ENCODE measurements at places on chromosomes 7 and 10.
A peak's percentile ranks its signal among the peaks of the same experiment; 100 is the strongest.

- no peak for DNase-seq
These were observed 9.6 kb downstream of the FGF8 start for GRCh38 chr10:101766306-101766705.

DNA sequence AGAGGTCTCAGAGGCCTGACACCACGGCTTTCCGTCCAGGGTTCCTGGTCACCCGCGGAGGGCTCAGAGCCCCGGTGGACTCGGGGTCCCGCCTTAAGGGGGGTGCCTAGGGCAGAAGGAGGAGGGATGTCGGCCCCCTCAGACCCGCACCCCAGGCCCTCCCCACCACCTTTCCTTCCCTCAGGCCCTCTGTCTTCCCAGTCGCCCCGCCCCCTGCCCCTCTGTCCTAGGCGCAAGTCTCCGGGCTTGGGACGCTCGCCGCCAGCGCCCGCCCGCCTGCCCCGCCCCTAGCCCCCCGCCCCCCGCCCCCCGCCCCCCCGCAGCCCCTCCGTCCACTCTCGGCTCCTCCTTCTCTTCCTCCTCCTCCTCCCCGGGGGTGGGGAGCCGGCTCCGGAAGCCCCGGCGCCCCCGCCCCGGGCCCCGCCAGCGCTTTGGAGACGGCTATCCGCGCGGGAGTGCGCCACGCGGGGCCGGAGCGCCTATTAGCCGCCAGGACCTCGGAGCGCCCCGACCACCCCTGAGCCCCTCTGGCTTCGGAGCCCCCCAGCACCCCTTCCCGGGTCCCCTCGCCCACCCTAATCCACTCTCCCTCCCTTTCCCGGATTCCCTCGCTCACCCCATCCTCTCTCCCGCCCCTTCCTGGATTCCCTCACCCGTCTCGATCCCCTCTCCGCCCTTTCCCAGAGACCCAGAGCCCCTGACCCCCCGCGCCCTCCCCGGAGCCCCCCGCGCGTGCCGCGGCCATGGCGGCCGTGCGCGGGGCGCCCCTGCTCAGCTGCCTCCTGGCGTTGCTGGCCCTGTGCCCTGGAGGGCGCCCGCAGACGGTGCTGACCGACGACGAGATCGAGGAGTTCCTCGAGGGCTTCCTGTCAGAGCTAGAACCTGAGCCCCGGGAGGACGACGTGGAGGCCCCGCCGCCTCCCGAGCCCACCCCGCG is at the start of gene AEBP1:
Gene AEBP1, plus strand, starts transcription at position 423 of the 937 bp plus-strand sequence. Its CDS starts 321 bp downstream, at position 744.
- peak; percentile 53 for DNase-seq

DNA sequence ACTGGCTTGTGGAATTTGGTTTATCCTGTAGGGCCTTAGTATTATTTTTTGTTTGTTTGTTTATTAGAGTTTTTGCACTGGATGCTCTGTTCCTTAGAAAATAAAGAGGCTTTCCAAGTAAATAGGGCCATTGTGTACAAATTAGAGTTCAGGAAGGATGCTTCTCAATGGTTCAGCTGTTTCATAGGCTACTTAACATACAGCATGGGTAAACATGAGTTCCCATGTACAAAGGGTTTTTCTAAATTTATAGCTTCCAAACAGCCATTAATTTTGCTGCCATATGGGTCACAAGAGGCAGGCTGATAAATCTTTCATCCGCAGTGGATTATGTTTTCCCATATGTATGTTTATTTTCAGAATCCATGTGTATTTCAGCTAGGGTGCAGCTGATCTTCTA is 121.6 kb upstream of the WDR11 start:
- DNase-seq = no peak

- DNase-seq = no peak
These were observed 330.0 kb upstream of the CDC14C start for GRCh38 chr7:48594349-48594748.

- DNase-seq = no peak
These were observed 44.1 kb upstream of the LAMB1 start for GRCh38 chr7:108046952-108047506.

DNA sequence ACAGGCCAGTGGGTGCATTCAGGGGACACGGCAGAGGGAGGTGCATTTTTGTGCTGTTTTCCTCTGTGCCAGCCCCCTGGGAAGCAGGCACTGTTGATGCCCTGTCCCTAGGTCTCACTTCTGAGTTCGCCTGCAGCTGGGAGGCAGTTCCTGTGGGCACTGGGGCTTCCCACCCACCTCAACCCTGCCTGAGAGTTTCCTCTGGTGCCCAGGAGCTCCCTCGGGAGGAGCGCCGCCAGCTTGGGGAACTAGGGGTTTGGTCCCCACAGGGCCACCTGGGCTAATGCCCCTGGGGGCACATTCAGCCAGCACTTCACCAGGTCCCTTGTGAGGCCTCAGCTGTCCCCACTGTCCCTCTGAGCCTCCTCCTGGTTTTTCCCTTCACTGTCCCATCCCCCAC is 178.2 kb upstream of the RHEB start:
- no peak for DNase-seq

GRCh38 chr7:100693312-100694097 is 545 bp downstream of the GIGYF1 start:
- DNase-seq = no peak

- DNase-seq = no peak
These were observed 81.4 kb downstream of the ADCYAP1R1 start for GRCh38 chr7:31133497-31133896.

DNA sequence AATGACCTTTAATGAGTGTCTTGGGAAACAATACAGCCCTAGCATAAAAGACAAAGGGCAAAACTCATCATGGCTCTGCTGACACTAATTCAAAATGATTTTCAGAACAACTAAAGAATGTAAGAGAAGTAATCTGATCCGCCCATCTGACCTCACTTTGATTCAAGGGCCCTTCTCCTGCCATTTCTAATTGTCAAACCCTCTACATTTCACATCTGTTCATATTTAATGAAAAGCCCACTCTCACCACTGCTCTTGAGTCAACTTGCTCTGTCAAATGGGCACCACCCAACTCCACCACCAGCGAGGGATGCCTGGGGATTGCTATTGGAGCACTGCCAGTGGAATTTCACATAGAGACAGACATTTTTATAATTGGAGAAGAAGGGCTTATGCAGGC is 639.2 kb downstream of the KCNMA1 start:
- no peak for DNase-seq

DNA sequence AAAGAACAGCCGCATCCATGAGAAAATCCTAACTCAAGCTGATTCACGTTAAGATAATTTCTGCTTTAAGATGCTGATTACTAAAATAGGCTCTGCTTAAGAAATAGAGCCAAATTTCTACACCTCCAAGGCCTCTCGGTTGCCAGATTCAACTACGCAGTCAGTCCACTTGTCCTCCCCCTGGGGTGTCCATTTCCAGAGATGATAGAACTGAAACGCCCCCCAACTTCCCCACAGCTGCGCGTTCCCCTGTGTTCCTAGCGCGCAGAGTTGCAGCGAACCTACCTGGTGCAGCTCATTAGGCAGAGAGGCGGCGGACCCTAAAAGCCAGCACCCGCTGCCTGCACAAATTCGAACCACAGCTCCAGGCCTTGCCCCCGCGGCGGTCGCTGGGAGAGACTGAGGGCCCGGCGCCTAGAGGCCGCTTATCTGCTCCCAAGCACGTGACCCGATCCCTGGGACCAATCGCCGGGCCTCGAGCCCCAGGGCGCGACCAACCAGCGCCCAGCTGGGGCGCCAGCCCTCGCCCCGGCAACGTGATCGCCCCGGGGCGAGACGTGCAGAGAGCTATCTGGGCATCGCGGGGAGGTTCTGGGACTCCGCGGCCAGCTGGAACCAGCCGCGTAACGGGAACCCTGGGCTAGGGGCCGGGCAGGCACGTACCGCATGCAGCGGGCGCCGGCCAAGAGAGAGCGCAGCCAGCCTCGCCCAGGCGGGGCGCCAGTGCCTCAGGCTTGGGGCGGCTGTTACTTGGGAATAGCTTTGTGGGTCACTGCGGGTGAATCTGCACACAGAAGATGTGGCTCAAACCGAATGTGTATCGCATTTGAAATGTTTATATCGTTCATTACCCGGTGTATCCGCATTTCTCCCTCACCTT is at the start of gene PPP1R3C:
Gene PPP1R3C, minus strand, starts transcription at position 401 of the 880 bp plus-strand sequence. Its CDS starts 102 bp downstream, at position 299.
- peak; percentile 97 for DNase-seq

DNA sequence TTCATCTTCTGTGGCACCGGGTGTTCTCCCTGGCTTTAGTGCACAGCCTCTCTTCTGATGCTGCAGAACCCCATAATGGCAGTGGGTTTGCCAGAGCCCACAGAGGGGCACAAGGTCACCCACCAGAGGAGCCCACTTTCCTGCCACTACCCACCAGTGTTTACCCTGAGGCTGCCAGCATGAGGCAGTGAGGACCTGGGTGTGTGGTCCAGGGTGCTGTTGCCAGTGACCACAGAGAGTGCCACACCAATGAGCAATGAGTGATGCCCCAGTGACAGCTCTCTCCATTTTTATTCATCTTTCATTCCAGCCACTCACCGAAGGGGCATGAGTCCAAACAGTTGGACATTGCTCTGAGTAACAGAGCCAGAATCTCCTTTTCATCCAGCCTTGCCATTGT is 34.8 kb downstream of the MTURN start:
- DNase-seq = no peak

- DNase-seq = no peak
These were observed 75.0 kb downstream of the PDGFA start for GRCh38 chr7:444606-445005.

DNA sequence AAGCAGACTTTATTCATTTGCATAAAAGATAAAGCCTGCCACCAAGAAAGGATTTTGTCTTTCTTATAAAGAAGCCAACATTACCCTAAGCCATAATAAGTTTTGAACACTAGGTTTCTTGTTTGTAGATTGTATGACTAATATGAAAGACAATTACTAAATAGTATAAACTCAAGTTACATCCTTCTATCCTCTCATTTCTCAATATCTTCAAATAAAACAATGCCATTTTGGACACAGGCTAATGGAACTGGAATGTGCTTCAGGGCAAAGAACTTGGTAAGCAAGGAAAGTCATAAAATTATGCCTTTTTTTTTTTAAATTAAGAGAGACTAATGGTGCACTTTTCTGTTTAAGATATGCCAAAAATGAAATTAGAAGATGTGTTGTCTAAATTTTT is 137.7 kb downstream of the DKK1 start:
- no peak for DNase-seq

DNA sequence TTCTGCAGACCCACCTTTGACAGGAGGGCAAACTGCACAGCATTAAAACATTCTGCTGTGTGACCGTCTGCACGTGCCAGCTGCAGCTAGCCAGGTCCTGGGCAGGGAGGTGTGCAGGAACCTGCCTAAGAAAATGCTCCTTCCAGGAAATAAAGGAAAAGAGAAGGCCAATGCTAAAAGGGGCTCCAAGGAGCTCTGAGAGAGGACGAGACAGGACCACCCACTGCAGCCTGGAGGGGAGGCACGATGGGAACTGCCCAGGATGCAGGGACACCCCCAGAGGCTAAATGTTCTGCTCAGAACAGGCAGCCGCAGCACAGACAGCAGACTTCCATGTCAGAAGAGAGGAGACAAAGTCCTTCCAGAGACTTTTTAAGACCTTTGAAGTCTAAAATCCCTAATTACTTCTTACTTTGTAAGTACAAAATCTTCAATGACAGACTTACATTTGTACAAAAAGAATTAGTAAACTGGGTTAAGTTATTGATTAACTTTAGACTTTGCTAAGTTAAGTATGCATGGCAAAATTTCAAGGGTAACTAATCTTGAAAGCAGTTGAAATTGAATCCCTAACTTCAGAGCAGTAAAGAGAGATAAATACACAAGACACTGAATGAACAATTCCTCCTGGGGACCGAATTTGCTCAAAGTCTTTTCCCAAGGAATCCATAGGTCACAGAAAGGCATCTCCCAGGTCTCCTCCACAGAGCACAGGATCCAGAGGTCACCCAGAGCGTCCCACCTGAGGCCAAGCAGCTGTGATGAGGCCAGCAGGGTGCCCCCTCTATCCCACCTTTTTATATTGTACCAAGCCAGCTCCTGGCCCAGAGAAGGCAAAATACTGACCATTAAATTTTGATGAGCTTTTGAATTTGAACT is 21.5 kb downstream of the HSPA12A start:
- no peak for DNase-seq

- DNase-seq = no peak
These were observed 8.2 kb upstream of the AGR3 start for GRCh38 chr7:16889851-16890415.

- DNase-seq = no peak
These were observed 324.7 kb downstream of the INHBA start for GRCh38 chr7:41378156-41378555.

- no peak for DNase-seq
These were observed 93.8 kb downstream of the CALD1 start for GRCh38 chr7:134873253-134873652.

- DNase-seq = no peak
These were observed 9.1 kb downstream of the LANCL2 start for GRCh38 chr7:55374213-55374612.

- DNase-seq = peak; percentile 18
These were observed 3.0 kb upstream of the MCM10 start for GRCh38 chr10:13158401-13158800.

- no peak for DNase-seq
These were observed 15.3 kb downstream of the GPER1 start for GRCh38 chr7:1103009-1103788.

DNA sequence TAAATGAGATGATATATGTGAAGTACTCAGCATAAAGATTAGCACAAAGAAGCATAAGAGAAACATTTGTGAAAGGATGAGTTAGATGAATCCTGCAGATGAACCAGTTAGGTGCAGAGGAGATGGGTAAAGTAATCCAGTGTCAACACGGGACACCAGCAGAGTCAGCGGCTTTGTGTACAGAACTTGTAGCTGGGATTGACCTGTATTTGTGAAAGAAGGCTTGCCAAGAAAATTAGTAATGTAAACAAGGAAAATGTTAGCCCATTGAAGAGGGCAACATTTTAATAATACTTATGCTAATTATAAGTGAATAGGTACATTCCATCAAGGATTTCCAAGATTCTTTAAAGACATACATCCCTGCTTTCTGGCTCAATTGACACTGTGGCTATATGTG is 255.7 kb downstream of the PTEN start:
- no peak for DNase-seq

- DNase-seq = no peak
These were observed 189.9 kb downstream of the HERPUD2 start for GRCh38 chr7:35505066-35505465.

- peak; percentile 95 for DNase-seq
These were observed 161.6 kb downstream of the PKD1L1 start for GRCh38 chr7:47786557-47787248.

DNA sequence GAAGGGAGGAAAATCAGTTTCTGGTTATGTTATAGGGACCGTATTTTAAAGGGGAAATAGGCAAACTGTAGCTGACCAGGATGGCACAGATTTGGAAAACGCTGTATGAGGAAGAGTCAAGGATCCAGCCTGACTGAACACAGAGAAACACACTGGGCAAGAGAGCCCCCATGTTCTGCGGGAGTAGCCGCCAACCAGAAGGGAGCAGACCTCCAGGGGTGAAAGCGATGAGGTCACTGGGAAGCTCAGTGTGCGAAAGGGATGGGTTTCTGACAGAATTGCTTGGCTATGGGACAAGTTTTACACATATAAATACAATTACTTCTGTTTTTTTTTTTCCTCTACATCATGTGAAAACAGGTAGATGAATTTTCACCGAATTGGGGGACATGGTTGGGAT is 291.6 kb upstream of the PODXL start:
- DNase-seq = no peak
